Activated naive CD8-positive, alpha-beta T cell treated with anti-CD3 and anti-CD28 coated beads, Interleukin-2, amount 10 ng/mL, durations not matched to agents 7 days and 5 days (primary cell): ENCODE measurements at places on chromosomes 12 and 14. TPM values are rescaled to one million over a fixed set of nuclear protein-coding genes. Genes with fewer than 3 reads are reported as not detected.

GRCh38 chr14:99754141-99755067, 38.8 kb upstream of the EML1 start:
- DNase-seq, result peak; percentile 22

PTPRR gene
- total RNA-seq, result not detected

- no peak for DNase-seq
Observed at GRCh38 chr14:76948213-76948947, 80.1 kb downstream of the IRF2BPL start.

TIMELESS gene
- total RNA-seq, result 40.1 TPM
